ENCODE measurements at places on chromosomes 3 and 15.

DNA sequence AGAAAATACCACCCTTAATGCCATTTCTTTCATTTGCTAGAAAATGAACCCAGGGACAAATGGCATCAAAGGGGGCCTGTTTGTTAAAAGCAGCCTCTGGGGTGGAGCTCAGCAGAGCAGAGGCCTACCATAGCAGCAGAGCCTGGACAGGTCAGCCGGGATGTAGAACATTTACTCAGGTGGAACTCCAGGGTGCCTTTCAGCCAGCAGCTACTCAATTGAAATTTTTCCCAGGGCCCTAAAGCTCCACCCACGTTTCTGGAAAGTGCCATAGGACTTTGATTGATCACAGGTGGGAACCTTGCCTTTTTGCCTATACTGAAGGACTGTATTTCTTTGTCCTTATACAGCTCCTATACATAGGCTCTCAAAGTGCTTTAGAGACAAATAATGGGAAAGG is 74.5 kb upstream of the C15orf61 start:
- H3K4me1 ChIP-seq: no peaks in the 10 kb centered on the region
- no peaks in the 10 kb centered on the region for H3K27me3 ChIP-seq
- H3K27ac ChIP-seq: no peak overlapping the region
- DNase-seq: no peak
- no peak overlapping the region for H3K4me3 ChIP-seq
- H3K36me3 ChIP-seq: no peaks in the 10 kb centered on the region

DNA sequence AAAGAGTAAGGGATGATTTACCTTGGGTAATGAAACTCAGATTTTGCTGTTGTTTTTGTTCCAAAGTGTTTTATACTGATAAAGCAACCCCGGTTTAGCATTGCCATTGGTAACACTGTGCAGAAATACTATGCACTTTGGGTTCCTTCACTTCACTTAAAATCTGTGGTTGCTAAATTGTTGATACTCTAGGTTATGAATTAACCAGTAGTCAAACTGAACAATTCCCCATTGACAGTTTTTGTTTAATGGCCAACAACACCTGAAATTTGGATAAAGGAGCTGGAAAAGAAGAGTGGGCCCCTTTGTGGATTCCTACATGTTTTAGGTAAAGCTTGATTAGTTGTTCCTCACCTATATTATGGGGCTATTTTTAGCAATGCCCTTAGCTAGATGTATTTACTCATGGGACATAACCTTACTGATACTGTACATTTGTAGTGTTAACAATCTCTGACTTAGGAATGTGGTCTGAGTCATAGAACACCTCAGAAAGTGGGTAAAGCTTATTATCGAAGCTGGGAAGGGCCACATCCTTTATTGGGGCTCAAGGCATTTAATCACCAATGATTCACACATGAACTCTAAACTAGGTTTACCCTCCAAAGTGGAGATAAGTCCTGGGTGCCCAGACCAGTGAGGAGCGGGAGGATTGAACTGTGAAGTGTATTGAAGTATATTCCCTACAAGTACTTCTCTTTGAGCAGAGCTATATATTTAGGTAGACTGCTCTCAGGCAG is 29.5 kb upstream of the THRB start:
- no peak overlapping the region for H3K4me3 ChIP-seq
- H3K27me3 ChIP-seq: no peaks in the 10 kb centered on the region
- no peak for DNase-seq
- no peak overlapping the region for H3K27ac ChIP-seq
- H3K4me1 ChIP-seq: peaks cover 7% of the 10 kb centered on the region

- H3K27ac ChIP-seq: no peak overlapping the region
- no peaks in the 10 kb centered on the region for H3K4me1 ChIP-seq
- H3K4me3 ChIP-seq: no peak overlapping the region
- DNase-seq: no peak
- H3K36me3 ChIP-seq: no peaks in the 10 kb centered on the region
Observed at GRCh38 chr3:98655666-98656065, 62.3 kb upstream of the CPOX start.

DNA sequence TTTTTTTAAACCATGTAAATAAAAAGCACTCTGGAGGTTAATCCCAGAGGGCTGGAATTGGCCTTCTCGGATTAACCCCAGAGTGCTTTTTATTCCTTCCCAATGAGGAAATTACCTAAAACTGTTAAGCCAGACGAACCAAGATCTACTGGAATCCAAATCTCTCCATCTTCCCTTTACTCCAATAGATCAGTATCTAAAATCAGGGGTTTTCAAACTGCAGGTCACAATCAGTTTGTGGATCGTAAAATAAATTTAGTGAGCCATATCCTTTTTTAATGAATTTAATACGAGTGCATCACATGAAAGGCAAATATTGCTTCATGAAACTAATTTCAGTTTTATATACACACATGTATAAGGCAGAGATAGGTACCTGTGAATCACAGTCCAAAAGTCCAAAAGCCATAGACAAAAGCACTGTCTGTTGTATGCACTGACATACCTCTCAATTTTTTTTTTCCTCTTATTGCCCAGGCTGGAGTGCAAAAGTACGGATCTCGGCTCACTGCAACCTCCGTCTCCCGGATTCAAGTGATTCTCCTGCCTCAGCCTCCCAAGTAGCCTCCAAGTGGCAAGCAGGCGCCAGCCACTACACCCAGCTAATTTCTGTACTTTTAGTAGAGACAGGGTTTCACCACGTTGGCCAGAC is 61.3 kb downstream of the TBL1XR1 start:
- H3K27ac ChIP-seq: no peak overlapping the region
- no peaks in the 10 kb centered on the region for H3K27me3 ChIP-seq
- H3K4me1 ChIP-seq: peaks cover 4% of the 10 kb centered on the region
- H3K4me3 ChIP-seq: no peak overlapping the region
- no peak for DNase-seq

- DNase-seq: no peak
- H3K4me3 ChIP-seq: no peak overlapping the region
- no peaks in the 10 kb centered on the region for H3K4me1 ChIP-seq
- H3K36me3 ChIP-seq: no peaks in the 10 kb centered on the region
- no peak overlapping the region for H3K27ac ChIP-seq
- H3K27me3 ChIP-seq: no peaks in the 10 kb centered on the region
Observed at GRCh38 chr3:40281995-40282394, 27.5 kb upstream of the EIF1B start.

DNA sequence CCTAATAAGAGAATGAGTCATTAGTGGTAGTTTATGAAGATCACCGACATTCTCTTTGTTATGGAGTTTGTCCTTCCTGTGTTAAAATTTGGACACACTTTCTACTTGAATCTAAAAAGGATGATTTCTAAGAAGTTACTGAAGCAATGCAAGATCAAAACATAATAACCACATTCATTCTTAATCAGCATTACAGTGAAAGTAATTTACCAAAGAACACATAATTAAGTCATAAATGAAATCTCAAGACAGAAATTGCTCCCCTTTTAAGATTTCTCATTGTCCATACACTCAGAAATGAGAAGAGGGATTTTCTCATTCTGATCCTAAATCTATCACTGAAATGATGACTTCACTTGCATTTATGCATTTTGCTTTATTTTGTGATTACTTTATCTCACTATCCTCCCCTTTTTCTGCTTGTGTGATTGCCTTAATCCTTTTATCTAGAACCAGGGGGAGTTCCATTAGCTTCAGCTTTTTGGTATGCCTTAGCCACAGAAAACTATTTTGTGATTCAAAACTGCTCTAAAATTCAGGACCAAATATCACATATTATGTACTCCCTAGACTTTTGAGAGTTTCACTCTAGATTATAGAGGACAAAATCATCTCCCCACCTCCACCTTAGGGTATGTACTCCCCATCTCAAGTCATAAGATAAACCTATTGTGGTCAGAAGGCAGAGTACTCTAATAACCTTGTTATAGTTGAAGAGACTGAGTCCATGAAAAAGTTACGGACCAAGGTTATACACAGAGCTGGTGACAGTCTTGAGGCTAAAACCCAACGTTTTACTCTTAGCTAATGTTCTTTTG is 817.6 kb upstream of the CFAP20DC start:
- H3K36me3 ChIP-seq: no peaks in the 10 kb centered on the region
- no peaks in the 10 kb centered on the region for H3K27me3 ChIP-seq
- DNase-seq: no peak

GRCh38 chr15:60006203-60006862 is 2.2 kb downstream of the FOXB1 start:
- no peak for DNase-seq
- peaks cover 29% of the 10 kb centered on the region for H3K27me3 ChIP-seq
- H3K4me1 ChIP-seq: peaks cover 17% of the 10 kb centered on the region
- H3K36me3 ChIP-seq: no peaks in the 10 kb centered on the region

DNA sequence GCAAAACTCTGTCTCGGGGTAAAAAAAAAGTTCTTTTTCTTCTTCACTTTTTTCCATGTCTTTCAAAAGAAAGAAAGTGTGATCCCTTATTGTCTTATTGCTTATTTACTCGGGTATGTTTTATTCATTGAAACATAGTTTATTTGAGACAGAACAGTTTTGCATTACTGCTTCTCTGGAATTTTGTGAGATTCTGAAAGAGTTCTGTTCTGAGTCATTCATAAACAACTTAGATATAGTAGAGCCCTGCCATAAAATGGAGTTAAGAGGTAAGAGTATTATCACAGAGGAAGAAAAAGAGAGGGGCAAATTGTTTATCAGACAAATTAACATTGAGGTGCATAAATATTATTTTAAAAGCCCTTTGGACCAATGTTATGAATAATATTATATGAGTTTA is 522.2 kb downstream of the ROBO2 start:
- no peak overlapping the region for H3K27ac ChIP-seq
- DNase-seq: no peak
- no peak overlapping the region for H3K4me3 ChIP-seq
- no peaks in the 10 kb centered on the region for H3K27me3 ChIP-seq
- H3K4me1 ChIP-seq: no peaks in the 10 kb centered on the region
- no peaks in the 10 kb centered on the region for H3K36me3 ChIP-seq

- no peak for DNase-seq
- H3K36me3 ChIP-seq: no peaks in the 10 kb centered on the region
- no peak overlapping the region for H3K27ac ChIP-seq
- H3K27me3 ChIP-seq: no peaks in the 10 kb centered on the region
Observed at GRCh38 chr15:25545017-25545416, 106.2 kb upstream of the UBE3A start.

DNA sequence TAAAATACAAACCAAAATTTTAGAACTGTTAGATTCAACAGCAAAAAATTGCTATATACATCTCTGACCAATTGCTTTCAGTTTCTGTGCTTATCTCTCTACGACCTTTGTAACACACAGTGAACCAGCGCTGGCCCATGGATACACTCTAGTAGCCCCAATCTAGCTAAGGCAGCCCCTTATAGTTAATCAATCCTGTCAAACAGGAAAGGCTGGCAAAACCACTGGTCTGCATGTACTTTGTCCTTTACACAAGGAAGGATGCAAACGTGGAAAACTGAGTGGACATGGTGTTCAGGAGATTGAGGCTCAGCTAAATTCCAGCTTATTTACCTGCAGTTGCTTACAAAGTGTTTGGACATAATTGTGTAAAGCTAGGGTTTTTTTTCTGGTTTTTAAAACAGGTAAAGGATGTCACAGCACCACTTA is 25.9 kb downstream of the ADGRG7 start:
- H3K27me3 ChIP-seq: no peaks in the 10 kb centered on the region
- no peak for DNase-seq
- no peak overlapping the region for H3K27ac ChIP-seq
- H3K4me3 ChIP-seq: no peak overlapping the region
- H3K36me3 ChIP-seq: no peaks in the 10 kb centered on the region

DNA sequence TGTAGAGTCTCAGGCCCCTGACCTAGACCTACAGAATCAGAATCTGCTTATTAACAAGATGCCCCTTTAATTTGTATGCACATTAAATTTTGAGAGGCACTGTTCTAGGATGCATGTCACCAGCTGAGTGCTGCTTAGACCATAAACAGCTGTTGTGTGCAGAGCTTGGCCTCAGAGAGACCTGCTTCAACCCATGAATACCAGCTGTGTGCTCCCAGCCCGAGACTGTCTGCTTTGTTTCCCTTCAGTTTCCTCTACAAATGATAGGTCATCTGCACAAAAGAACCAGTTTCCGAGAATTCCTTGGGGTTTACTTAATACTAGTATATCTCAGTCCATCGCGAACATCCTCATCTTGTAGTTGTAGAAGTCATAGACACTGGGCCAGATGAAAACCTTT is 158.5 kb upstream of the PFN2 start:
- DNase-seq: no peak
- no peak overlapping the region for H3K27ac ChIP-seq
- H3K4me1 ChIP-seq: no peaks in the 10 kb centered on the region
- no peaks in the 10 kb centered on the region for H3K27me3 ChIP-seq
- H3K36me3 ChIP-seq: no peaks in the 10 kb centered on the region

DNA sequence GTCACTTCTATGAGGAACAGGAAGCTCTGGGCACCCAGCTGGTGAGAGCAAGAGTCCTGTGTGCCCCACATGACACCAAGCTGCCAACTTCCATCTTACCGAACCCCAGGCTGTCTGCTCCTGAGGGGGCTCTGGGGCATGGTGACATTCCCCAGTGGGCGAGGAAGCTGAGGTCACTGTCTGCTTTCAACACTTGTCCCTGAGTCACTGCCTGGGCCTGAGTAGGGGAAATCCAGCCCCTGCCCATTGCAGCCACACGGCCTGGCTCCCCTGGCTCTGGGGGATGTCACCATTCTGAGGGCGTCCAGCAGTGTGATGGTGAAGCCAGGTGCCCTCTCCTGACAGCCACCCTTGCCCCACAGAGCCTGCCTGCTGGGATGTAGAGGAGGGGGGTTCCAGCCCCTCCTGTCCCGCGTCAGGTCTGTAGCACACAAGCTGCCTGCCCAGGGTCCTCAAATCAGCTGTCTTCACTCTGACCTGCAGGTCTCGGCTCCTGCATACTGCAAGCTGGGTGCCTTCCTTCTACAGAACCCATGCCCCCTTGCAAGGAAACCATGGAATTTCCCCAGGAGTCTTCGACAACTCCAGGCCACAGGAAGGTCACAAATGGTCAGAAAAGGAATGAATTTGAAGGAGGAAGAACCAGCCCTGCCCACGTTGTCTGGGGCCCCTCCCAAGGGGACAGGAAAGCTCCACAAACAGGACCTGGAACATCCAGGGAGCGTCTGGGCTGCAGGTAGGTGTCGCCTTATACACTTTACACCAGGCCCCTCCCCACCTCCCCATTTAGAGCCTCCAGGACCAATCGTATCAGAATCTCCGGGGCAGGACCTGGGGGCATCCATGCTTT is 69.9 kb upstream of the GATM start:
- no peaks in the 10 kb centered on the region for H3K36me3 ChIP-seq
- H3K27ac ChIP-seq: no peak overlapping the region
- DNase-seq: no peak

DNA sequence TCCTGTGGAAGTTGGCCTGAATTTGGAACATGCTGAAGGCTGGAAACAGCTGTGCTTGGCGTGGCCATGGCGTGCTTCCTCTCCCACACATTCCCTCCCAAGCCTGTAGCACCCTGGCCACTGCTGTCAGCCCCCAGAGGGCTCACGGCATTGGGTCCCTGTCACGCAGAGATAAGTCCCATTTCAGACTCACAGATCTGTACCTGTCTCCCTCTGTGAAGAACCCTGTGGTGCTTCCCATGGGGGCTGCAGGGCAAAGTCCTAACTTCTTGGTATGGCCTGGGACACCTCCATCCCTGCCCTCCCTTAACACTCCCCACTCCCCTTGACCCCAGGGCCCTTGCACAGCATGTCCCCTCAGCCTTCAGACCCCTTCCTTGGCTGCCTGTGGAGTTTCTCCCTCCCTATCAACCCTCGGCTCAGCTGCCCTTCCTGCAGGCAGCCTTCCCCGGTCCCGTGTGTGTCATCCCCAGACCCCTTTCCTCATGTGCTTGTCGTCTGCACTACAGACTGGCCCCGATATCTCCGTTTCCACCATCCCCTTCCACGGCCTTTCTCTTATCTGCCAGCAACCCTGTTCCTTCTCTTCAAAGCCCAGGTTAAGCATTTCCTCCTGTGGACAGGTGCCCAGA is 28.6 kb downstream of the ABTB1 start:
- no peaks in the 10 kb centered on the region for H3K27me3 ChIP-seq
- no peak overlapping the region for H3K4me3 ChIP-seq
- H3K27ac ChIP-seq: peak overlapping the region; percentile 1
- peaks cover 33% of the 10 kb centered on the region for H3K4me1 ChIP-seq

All from thoracic aorta (tissue), 2 donors.